ENCODE measurements at places on chromosomes 3 and 15. TPM values are rescaled to one million over a fixed set of nuclear protein-coding genes. Genes with fewer than 3 reads are reported as not detected.

GADL1 gene
- 4.3 TPM for polyA plus RNA-seq

OXTR gene
- polyA plus RNA-seq = 0.93 TPM

CIAO2A gene
- polyA plus RNA-seq = 103 TPM

COL8A1 gene
- 7.3 TPM for polyA plus RNA-seq

GRCh38 chr3:182165234-182165633, 453.5 kb downstream of the SOX2 start:
- no peak for DNase-seq

TM6SF1 gene
- 1.8 TPM for polyA plus RNA-seq

DNA sequence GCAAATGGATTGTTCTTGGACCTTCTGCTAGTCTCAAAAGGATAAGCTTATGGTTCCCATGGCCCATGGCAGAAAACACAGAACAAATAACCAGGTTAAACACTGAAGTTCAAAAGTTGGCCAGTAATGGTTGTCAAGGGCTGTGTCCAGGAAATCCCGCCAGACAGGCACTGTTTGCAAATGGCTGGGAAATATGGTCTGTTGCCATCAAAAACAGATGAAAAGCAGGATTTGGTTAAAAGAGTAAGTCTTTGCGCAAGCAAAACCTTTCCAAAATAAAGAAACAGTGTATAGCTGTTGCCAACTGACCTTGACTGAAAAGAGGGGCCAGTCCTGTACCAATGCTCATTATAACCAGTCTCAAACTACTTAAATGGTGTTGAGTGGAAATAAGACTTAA, 58.6 kb downstream of the WWTR1 start:
- DNase-seq = no peak

LYZL4 gene
- polyA plus RNA-seq = not detected

DNA sequence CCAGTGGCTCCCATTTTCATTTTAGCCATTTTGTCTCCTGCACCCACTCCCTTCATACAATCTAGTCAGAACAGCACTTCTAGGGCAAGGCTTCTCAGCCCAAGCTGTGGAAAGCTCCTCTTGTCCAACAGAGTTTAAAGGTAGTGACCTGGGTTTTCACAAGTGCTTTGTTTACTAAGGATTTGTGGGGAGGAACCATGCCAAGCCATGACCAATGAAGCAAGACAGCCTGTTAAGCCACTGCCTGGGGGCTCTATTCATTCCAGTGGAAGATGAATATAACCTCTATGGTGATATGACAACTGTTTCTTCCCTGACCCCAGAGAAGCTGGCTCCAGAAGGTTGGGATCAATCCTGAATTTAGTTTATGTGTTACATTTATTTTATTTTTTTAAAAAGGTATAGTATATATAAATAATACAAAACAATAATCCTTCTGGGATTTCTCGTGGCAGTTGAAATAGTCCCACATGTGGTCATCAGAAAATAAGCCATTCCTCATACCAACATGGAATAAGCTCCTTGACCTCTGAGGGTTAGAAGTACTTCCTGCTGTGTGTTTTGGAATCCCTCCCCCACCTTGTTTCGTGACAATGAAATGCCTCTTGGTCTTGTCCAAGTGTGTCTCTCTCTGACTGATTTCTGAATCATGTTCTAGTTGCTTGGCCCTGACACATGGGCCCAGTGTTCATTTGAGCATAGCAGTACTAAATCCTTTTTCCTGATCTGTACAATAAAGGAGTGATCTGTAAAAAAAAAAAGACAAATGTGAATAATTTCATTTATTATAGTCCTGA, 13.3 kb upstream of the THUMPD3 start:
- no peak for DNase-seq

DNA sequence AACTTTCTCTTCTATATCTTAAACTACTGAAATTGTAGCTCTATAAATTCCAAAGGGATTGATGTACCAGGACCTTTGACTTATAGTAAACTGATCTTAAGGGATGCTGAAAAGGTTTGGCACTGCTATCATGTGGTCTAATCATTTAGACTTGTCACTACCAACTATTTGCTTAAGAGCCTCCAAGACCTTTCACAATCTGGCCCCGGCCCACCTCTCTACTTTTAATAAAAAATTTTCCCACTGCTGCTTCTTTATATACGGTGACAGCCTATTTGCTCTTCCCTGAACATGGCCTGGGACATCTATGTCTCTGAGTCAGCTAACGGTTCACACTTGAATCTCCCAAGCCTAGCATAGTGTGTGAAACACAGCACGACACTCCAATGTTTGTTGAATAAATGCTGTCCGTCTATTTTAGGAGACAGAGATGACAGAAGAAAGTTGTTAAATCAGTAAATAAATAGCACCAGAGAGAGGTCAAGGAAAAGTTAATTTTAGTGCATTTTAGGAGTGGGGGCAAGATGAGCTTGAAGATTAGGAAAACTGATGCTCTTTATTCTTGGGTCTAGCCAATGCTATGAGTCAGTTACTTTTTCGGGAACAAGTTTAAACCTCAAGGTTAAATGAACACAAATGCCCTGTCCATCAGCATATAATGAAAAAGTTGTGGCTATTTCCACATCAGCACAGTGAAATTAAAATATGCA, 212.9 kb downstream of the TIGIT start:
- no peak for DNase-seq

SELENOT gene
- polyA plus RNA-seq = 117 TPM

DNA sequence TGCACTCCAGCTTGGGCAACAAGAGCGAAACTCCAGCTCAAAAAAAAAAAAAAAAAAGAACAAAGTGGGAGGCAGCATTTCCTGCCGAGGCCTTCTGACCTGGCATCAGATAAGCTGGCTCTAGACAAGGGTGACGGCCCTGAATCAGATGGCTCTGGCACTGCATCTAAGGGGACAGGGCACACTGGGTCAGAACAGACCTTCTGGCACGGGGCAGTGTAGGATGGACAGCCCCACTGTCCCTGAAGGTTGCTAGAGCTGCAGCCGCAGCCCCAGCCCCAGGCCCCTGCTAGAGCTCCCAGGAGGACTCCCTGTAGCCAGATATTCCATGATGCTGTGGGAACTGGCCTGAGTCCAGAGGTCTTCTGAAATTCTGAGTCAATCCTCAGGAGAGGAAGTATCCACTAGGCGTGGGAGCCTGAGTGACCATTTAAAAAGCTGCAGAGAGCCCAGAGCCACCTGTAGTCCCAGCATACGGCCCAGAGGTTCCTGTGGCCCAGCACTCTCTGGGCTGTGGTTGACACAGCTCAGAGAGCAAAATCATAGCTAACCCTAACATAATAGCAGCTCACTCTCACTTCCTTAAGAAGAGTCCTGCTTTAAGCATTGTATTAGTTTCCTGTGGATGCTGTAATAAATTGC, 69.2 kb upstream of the MFGE8 start:
- no peak for DNase-seq

DNA sequence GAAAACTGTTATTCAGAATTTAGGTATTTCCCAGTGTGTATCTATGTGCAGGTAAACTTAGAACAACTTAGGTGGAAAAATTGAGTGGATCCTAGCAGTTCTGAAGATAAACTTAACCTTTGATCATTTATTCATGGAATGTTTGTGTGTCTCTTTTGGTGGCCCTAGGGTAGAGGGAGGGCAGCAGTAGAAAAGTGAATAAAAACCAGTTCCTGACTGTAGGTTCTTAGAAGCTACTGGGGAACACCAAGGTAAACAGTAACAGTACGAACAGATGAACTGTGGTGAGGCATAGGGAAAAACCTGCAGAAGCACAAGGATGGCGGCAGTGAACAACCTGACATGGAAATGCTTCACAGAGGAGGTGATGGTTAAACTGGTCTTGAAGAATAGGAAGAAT, 2.5 kb downstream of the SNRK start:
- DNase-seq = no peak

SPCS1 gene
- 171 TPM for polyA plus RNA-seq

Data from right renal pelvis (tissue), 4 donors.